ENCODE measurements at places on chromosomes 2 and 18.

DNA sequence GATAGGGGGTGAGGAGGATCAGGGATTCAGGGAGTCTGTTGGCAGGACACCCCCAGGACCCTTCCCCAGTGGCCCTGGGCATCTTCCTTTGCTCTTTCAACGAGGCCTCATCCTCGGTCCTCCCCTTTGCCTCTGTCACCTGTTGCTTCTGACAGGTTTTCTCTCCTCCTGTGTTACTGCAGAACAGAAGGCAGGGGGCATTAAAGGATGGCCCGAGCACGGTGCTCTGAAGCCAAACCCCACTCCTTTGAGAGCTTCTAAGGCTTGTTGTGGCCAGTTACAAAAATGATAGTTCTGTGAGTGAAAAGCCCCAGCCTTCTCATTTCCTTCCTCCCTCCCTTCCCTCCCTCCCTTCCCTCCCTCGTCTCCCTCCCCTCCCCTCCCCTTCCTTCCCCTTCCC, 82.5 kb downstream of the THNSL2 start:
- DNase-seq, result no peak

GRCh38 chr18:23536204-23536603, 32.9 kb downstream of the RMC1 start:
- no peak for DNase-seq

GRCh38 chr18:46008531-46008930, 41.4 kb upstream of the EPG5 start:
- no peak for DNase-seq

DNA sequence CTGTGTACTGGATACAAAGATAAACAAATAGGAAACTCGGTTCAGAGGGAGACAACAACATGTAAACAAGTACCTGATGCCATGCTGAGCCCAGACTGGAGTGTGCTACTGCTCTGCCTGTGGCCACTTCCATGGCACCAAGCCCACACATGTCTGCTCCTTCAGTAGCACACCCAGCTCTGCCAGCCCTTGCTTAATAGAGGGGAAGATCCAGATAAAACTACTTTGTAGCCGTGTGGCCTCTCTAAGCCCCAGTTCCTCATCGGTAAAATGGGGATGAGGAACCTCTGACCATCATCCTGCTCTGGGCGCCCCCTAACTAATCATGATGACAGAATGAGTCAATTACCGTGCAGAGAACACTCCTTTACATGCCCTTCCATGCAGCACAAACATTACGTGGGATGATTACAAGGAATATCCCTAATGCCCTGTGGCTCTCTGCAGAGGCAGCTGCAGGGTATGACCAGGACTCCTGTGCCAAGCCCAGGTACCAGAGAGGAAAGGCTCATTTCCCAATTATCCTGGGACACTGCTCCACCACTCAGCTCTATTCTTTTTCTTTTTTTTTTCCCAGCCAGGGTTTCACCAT, 34.9 kb downstream of the DNMT3A start:
- DNase-seq, result peak; percentile 28

DNA sequence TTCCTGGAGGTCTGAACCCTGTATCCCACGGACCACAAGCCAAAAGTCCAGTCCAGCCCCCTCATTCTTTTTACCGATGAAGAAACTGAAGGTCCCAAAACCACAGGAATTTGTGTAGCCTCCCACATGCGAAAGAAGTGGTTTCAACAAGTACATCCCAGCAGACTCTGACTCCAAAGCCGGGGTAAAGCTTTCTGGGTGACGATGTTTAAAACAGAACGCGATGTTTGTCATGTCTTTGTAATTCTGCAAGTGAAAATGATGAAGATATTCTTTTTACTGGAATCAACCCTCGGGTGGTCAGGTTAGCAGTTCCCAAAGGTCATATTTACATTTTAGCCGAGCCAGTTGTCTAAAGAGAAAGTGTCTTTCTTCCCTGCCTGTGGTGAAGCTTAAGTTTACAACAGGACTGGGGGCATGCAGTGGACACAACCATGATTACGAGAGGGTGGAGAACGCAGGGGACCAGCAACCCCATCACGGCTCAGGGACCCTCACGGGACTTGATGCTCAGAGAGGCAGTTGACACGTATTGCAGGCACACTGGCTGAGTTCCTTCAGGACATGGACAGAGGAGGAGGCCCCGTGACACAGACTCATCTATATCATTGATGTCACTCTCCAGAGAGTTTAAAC, 17.8 kb upstream of the TMEM131 start:
- DNase-seq, result no peak

- no peak for DNase-seq
Observed at GRCh38 chr2:46470114-46470628, 9.2 kb upstream of the TMEM247 start.

GRCh38 chr2:127092901-127093516, 13.9 kb downstream of the BIN1 start:
- peak; percentile 38 for DNase-seq

- DNase-seq, result peak; percentile 17
Observed at GRCh38 chr2:189982780-189983394, 79.6 kb downstream of the MSTN start.

- no peak for DNase-seq
Observed at GRCh38 chr2:157466764-157467163, 22.9 kb upstream of the CYTIP start.

GRCh38 chr2:207533461-207534008, 3.8 kb downstream of the CREB1 start:
- no peak for DNase-seq

DNA sequence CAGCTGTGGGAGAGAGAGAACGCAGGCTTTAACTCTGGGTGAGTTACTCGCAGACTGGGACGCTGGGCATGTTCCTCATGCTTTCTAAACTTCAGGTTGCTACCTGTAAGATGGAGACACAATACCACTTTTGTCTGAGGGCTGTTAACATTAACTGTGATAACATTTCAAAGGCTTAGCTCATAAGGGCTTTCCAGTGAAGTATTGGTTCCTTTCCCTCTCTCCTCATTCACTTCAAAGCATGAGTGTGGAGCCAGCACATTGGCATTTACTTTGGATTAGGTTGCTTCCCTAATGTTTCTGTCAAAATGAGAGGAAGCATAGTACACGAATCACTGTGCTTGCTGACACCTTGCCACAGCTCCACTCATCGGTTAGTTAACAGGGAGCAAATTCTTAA, 30.2 kb downstream of the INSIG2 start:
- no peak for DNase-seq

GRCh38 chr2:39141334-39142271, 20.8 kb upstream of the SOS1 start:
- DNase-seq, result no peak

- no peak for DNase-seq
Observed at GRCh38 chr18:10846657-10847407, 302.5 kb downstream of the PIEZO2 start.

GRCh38 chr2:217722883-217723472, 279.8 kb downstream of the TNS1 start:
- no peak for DNase-seq

- DNase-seq, result peak; percentile 64
Observed at GRCh38 chr2:55843096-55843993, 80.2 kb downstream of the EFEMP1 start.

GRCh38 chr2:622357-622756, 54.8 kb downstream of the TMEM18 start:
- no peak for DNase-seq

GRCh38 chr2:14428056-14428455, 204.5 kb upstream of the LRATD1 start:
- peak; percentile 46 for DNase-seq

DNA sequence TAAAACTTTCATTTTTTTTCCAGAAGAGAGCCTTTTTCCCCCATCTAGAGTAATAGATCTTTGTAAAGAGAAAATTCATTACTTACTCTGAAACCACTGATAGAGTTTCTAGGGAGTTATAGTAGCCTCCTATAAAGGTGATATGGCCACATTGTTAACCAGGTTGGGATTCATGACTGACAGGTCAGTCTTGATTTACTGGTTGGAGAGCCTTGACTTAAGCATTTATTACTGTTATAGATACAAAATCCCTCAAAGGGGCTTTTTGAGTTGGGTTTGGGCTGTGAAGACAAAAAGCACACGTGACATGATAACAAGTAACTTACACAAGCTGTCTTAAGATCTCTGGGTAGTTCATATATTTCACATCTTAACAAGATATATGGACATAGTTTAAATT, 141.0 kb downstream of the GREB1L start:
- DNase-seq, result no peak

GRCh38 chr18:78782951-78783563, 196.6 kb upstream of the SALL3 start:
- DNase-seq, result no peak

GRCh38 chr18:10514082-10514481, 11.7 kb upstream of the NAPG start:
- DNase-seq, result no peak

GRCh38 chr2:37672870-37673184, 1.4 kb upstream of the CDC42EP3 start:
- no peak for DNase-seq

DNA sequence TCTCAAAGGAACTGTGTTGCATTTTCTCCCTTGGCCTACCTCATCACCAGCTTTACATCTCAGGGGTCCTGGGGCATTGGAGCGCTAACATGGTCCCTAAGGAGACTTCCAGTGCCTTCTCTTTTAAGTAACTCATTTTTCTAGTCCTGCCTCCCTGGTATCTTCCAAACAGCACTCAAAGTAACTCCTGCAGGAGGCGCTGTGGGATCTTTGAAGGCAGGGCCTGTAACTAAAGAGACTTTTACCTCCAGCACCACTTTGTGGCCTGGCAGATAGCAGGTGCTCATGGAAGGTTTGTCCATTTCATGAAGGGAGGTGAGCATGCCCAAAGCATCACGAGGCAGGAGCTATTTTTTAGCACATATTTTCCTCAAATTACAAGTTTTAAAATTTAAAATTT, 411.0 kb upstream of the GYPC start:
- peak; percentile 63 for DNase-seq

GRCh38 chr2:95345563-95346230, 48.5 kb downstream of the KCNIP3 start:
- DNase-seq, result peak; percentile 84

GRCh38 chr2:152067823-152068222, 31.0 kb downstream of the CACNB4 start:
- DNase-seq, result no peak

- DNase-seq, result no peak
Observed at GRCh38 chr2:202818321-202818720, 53.2 kb downstream of the ICA1L start.

GRCh38 chr2:95271381-95271971, 2.8 kb upstream of the PROM2 start:
- DNase-seq, result no peak

DNA sequence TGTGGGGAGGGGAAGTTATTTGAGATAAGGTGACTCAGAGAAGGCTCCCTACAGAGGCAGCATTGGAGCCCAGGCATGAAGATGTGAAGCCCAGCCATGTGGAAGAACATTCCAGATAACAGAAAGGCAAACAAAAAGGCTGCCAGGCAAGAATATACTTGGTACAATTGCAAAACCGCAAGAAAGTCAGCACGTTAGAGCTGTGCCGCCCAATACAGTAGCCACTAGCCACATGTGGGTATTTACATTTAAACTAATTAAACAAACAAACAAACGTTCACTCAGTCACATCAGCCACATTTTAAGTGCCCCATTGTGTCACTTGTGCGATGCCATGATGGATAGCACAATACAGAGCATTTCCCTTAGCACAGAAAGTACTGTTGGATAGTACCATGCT, 179.6 kb downstream of the SATB2 start:
- DNase-seq, result peak; percentile 9

DNA sequence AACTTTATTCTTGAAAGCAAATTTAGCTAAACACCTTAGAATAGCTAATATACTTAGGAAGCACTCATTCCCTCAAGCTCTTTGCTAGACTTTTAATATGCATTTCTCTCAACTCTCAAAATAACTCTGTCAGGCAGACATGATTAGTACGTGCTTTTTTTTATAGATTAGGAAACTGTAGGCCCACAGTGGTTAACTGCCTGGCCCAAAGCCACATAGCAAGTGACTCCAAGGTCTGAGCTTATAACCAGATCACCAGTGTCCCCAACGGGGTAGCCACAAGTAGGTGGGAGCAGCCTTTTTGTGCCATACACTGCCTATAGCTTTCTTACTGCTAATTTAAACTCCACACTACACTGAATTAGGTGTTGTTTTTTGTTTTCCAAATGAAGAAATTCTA, 576.8 kb downstream of the METTL4 start:
- DNase-seq, result no peak

GRCh38 chr2:109554758-109555157, 59.0 kb downstream of the SEPTIN10 start:
- DNase-seq, result no peak

DNA sequence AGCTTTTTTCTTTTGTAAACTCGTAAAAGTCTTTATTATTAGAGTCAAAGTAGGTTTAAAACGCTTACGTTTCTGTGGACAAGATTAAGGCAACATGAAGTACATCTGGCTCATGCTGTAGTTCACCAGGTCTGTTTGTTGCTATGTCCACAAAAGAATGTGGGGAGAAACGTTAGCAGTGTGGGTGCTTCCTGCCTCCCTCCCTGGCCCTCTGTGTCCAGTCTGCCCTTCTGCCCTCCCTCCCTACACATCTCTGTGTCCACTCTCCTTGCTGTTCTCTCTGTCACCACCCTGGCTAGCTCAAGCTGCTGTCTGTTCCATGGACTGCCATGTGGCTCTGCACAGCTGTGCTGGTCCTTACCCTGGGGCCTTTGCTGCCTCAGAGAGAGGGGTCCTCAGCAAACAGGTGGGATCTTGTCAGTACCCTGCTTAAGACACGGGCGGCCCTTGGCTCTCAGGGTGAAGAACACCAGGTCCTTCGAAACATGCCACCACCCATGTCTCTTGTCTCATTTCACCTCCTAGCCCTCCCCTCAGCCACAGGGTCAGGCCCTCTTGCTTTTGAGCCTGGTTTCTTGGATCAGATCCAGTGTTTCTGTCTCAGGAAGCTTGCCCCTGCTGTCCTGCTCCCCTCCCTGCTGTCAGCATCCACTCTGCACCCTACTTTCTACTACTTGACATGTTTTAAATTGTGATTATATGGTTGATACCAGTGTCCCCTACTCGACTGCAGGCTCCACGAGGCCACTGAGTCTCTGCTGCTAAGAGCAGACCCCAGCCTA, 79.2 kb downstream of the LIMS1 start:
- DNase-seq, result no peak

DNA sequence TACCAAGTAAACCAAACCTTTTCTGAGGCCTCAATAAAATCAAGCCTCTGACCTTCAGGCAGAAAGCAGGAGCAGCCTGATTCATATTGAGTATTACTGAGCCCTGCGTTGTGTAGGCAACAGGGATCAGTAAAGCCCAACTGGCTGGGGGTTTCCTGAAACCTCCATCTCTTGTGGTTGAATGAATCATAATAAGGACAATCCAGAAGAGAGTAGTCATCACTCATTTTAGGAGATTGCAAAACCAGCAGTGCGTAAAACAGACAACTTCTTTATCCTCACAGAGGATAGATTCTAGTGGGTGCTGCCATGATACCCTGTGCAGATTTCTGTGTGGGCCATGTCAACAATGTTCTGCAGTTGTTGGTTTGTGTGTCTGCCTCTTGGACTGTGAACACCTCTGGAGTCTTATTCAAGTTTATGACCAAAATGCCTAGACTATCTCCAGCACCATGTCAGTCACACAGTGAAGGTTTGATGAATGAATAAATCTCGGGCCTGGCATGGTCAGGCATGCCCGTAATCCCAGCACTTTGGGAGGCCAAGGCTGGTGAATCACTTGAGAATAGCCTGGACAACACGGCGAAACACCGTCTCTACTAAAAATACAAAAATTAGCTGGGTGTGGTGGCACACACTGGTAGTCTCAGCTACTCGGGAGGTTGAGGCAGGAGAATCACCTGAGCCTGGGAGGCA, 51.8 kb upstream of the RAB27B start:
- DNase-seq, result peak; percentile 98

GRCh38 chr2:159960414-159960813, 102.0 kb downstream of the PLA2R1 start:
- peak; percentile 84 for DNase-seq
